ENCODE measurements at places on chromosomes 2 and 18.

- no peak for DNase-seq
These were observed 24.2 kb downstream of the LIPG start for GRCh38 chr18:49585781-49586663.

- DNase-seq: no peak
These were observed 72.8 kb upstream of the TTC39C start for GRCh38 chr18:23941791-23942190.

DNA sequence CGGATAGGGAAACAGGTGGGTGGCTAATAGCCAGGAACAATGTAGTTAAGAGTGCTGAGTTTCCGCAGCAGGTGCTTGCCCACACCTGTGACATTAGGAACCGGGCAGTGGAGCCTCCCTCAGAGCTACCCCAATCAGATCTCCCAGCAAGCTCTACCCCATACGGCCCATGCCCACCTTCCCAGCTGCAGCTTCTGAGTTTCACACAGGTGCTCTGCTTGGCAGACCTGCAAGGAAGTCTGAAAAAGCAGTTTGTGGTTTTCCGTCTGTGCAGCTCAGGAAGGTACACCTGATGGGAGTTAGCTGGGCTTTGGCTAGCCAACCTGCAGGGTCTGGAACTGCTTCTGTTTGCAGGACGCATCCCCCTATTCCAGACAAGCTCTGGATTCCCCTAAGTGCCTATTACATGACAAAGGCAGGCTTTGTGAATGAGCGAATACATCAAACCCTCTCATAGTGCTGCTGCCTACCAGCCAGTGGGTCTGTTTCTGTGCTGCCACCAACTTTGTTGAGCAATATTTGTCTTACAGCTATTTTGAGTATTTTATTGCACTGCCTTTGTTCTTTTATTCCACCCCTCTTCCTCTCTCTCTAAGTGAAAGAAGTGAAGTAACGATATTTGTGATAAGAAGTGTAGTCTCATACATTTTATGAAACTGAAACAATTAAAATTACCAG is 24.7 kb upstream of the CEP68 start:
- no peak for DNase-seq

DNA sequence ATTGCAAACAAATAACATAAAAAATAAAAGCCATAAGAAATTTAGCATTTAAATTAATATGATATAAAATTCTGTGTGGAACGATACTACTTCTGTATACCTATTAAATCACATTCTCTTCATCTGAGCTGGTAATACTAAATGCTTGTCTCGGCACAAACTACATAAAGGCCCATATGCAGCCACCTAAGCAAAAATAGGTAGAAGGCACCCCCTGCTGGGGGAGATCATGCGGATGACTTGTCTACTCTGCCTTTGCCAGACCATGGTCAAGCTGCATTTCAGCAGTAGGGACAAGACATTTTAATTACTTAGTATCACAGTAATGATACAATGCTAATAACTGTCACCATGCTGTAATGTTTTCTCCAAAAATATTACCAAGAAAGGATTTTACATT is 108.0 kb downstream of the CDH19 start:
- no peak for DNase-seq
